NK-92 treated with Interleukin-12 subunit alpha and Interleukin-12 subunit beta, amount 100 ng/mL, for 24 hours (cell line): ENCODE measurements at places on chromosomes 16 and 17.

DNA sequence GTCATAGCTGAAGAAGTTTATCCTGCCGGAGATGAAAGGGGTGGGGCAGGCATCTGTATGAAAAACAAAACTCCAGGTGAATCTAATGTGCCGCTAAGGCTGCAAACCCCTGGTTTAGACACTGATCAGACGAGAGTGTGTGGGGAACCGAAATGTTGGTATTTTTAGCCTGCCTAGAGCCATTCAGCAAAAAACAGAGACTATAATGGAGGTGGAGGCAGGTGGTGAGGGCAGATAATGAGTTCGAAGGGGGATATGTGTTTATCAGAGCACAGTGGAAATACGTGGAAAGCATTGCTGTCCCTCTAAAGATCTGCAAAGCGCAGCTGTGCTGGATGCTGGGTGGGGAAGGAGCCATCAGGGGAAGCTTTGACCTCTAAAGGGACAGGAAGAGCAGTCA, 127.5 kb upstream of the WSCD1 start:
- DNase-seq, result no peak

DNA sequence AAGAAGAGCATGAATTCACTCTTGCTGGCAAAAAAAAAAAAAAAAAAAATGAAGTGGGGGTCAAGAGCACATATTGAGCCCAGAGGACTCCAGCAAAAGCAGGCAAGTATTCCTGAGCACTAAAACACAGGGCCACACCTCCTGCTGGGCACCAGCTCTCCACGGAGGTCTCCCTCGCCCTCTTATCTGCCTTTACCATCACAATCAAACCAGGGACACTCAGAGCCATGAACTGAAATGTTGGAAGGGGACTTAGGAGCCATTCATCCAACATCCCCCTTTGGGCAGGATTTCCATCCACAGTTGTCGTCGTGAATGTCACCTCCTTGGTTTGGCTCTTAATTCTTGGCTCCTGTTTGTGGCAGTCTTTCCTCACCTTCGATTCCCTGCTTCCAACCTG, 89.8 kb upstream of the GNAO1 start:
- no peak for DNase-seq

- no peak for DNase-seq
Measured at GRCh38 chr16:19703172-19703889, 14.7 kb downstream of the KNOP1 start.

- no peak for DNase-seq
Measured at GRCh38 chr17:56812901-56813388, 20.8 kb downstream of the C17orf67 start.

DNA sequence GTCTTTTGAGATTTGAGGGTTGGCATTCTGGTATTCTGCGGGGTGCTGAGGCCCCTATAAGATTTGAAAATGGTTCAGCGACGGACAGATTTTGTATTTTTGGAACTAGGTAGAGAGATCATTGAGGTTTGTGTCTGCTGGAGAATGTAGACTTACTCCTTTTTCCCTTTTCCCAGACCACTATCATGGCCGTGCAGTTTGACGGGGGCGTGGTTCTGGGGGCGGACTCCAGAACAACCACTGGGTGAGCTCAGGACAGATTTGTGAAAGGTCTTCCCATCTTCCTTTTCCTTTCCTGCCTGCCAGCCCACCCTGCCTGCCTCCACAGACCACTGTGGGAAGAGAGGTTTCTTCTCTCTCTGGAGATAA, 572 bp downstream of the PSMB6 start:
- no peak for DNase-seq

- DNase-seq, result no peak
Measured at GRCh38 chr17:57899822-57900221, 50.0 kb upstream of the MRPS23 start.

GRCh38 chr16:4893103-4893862, 43.7 kb downstream of the PPL start:
- DNase-seq, result no peak

DNA sequence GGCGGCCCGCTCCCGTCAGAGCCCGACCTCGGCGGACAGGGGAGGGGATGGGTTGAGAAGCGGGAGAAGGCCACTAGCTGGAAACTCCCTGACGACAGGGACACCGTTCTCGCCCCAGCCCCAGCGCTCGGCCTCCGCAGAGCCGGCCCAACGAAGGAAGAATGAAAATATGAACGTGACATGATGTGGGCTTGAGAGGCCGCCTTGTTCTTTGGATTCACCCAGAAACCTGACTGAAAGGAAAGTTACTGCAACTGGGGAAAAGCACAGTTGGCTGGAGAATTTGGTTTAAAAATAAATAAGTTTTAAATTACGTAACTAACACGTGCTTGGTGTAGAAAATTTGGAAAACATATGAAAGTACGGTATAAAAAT, 21.1 kb downstream of the NPTX1 start:
- no peak for DNase-seq

DNA sequence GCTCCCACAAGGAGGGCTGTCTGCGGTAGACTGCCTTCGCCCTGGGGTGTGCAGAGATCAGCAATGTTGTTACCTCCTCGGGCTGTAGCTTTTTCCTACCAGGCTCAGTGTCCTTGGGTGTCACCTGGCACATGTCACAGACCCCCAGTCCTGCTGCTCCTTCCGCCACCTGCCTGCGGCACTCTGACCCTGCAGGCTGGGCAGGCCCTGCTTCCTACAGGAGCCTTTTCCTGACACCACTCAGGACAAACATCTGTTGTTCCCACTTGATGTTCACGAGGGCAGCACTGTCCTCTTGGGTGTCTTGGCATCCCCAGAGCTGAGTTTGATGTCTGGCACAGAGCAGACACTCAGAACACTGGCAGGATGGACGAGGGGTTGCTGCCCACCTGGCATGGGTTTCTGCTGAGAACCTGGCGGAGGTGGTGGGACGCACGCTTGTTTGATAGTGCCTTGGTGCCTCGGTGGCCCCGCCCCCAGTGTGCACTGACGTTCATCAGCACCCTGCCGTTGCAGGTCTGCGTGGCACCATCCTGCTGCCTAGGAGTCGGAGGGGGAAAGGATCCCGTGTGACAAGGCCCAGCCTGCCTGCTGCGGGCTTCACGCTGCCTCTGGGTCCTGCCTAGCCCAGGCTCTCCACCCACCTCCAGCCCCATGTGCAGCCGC, 26.7 kb upstream of the NUDT16L1 start:
- DNase-seq, result no peak

DNA sequence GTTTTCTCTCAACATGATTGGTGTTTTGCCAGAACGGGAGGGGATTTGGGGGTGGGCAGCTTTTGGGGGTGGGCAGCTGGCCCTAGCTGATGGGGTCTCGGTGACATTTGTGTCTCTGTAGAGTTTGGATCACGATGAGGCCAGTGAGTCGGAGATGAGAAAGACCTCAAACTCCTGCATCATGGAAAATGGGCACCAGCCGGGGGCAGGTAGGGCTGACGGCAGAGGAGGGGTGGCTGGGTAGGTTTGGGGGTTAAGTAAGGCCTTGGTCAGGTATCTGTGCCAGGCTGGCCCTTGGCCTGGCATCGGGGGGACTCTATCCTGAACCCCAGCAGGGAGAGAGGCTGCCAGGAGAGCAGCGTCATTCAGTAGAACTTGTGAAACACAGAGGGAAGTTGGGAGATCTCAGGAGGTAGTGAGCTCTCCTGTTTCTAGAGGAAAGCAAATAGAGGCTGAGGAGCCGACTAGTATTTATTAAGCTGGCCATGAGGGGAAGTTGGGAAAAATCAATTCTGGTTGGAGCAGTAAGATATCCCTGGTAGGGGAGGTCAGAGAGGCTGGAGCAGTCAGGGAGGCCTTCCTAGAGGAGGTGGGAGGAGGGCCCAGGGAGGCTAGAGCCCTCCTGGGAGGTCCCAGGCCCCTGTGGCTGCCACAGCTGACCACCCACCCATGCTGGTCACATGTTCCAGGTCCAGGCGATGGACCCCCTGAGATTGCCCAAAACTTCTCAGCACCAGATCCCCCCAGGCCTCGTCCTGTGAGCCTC, 8.1 kb downstream of the SMTNL2 start:
- no peak for DNase-seq

DNA sequence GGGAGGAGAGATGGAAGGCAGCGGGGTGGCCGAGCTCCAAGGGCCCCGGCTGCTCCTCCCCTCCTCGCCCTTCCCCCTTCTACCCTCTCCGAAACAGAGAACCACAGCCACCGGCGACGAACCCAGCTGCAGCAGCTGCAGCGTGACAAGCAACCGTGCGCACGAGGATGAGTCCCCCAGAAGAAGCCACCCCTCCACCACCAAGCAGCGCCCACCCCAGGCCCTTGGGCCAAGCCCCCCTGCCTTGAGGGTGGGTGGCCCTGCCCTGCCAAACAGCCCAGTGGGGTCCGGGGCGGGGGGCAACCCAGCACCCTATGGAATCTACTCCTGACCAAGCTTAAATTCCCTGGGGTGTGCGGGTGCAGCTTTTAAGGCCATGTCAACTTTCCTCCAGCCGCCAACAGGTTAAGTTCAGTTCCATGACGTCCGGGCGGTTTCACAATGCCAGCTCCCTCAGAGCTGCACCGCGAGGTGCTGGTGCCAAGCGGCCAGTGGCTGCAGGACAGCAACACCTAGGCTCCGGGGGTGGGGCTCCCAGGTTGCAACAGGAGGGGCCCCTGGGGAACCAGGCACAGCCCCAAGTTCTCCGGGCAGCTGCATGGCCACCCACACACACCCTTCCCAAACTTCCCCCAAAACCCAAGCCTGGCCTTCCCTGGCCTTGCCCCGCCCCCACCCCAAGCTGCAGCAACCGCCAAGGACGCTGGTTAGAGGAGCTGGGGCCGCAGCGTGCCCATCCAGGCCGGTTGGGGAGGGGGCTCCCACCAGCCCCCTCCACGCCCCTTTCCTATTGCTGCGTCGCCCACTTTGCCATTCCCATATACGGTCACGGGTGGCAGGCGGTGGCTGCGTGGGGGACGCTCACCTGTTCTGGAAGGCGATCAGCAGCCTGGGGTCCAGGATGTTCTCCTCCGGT, 2.0 kb downstream of the CBX4 start:
- DNase-seq, result no peak

DNA sequence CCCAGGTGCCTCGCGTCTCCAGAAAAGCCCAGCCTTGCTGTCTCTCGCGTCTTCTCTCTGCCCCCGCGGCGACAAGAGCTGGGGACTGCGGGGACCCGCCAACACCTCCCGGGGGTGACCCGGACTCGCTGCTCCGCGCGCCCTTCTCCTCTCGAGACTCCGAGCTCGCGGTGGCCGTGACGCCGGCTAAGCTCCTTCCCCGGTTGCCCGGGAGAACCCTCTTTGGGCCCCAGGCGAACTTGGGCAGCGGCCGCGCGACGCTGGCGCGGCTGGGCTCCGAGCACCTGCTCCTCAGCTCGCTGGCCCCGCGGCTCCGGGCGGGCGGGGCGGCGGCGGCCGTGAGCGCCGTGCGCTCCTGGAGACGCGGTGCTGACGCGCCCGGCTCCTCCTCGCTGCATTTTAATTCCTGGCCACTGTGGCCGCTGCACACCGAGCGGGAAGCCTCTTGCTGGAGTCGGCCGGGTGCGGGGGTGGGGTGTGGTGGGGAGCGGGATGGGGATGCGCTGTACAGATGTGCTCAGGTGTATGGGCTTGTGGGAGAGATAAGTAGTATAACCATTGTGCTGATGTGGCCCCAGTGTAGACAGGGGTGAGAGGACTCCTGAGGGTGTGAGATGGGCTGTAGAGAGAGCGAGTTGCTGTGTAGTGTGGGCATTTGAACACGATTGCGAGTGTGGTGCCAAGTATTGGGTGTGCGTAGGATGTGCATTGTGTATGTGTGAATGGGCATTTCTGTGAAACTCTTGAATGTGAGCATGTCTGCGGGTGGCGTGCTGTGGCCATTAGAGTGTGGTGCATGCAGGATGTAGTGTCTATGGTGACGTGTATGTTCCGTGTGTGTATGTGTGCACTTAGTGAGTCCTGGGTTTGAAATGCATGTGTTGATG, at the start of gene ASIC2:
Gene ASIC2, minus strand, starts transcription at position 315 of the 887 bp plus-strand sequence.
- no peak for DNase-seq

GRCh38 chr17:43745541-43745940, 13.1 kb downstream of the SOST start:
- DNase-seq, result no peak

- no peak for DNase-seq
Measured at GRCh38 chr17:74744349-74744713, 4.1 kb upstream of the NHERF1 start.

DNA sequence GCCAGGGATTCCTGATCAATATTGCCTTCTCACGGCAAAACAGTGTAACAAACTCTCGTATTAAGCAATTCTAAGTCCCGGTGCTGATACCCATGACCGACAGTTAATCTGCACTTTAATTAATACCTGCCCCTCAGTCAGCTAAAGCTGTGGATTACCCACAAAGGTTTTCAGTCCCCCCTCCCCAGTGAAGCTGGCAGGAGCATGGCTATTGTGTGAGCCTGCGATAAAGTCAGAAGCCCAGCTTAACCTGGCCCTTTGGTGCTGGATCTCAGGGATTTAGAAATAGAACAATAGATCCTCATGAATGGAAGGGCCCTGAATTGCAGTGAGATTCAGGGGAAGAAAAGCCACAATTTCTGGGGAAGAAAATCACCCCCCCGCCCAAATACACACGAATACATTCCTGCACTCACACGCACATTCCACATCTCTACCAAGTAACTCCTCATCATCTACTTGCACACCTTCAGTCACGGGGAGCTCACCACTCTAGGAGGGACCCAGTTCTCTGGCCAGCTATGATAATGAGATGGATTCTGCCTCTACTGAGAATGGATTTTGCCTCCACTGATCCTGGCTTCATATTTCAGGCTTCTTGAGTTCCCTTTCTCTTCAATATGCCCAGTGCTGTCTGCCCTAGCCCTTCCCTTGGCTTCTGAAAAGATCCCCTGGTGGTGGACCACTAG, 102.6 kb downstream of the WSCD1 start:
- DNase-seq, result no peak

DNA sequence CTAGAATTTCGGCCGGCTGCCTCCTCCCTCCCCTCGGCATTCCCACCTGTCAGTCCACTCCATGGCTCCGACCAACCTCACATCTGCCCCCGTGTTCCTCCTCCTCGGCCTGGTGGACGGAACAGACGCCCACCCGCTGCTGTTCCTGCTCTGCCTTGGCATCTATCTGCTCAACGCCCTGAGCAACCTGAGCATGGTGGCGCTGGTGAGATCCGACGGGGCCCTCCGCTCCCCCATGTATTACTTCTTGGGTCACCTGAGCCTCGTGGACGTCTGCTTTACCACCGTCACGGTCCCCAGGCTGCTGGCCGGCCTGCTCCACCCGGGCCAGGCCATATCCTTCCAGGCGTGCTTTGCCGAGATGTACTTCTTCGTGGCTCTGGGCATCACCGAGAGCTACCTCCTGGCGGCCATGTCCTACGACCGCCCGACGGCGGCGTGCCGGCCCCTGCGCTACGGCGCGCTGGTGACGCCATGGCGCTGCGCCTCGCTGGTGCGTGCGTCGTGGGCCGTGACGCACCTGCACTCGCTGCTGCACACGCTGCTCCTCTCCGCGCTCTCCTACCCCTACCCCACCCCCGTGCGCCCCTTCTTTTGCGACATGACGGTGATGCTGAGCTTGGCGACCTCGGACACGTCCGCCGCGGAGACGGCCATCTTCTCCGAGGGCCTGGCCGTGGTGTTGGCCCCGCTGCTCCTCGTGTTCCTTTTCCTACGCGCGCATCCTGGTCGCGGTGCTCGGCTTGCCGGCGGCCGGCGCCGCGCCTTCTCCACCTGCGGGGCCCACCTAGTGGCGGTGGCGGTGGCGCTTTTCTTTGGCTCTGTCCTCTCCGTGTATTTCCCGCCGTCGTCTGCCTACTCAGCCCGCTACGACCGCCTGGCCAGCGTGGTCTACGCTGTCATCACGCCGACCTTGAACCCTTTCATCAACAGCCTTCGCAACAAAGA, at the start of gene OR3A2:
Gene OR3A2, minus strand, starts transcription at position 440 of the 948 bp plus-strand sequence.
- no peak for DNase-seq
